ENCODE measurements at places on chromosomes 5 and 9.

- no peak for DNase-seq
These were observed 173.5 kb downstream of the GLIS3 start for GRCh38 chr9:4126184-4126865.

GRCh38 chr5:69105996-69106906 lies 12.4 kb downstream of the SLC30A5 start:
- DNase-seq: no peak

GRCh38 chr9:36543916-36544315 lies 28.8 kb upstream of the MELK start:
- DNase-seq: no peak

DNA sequence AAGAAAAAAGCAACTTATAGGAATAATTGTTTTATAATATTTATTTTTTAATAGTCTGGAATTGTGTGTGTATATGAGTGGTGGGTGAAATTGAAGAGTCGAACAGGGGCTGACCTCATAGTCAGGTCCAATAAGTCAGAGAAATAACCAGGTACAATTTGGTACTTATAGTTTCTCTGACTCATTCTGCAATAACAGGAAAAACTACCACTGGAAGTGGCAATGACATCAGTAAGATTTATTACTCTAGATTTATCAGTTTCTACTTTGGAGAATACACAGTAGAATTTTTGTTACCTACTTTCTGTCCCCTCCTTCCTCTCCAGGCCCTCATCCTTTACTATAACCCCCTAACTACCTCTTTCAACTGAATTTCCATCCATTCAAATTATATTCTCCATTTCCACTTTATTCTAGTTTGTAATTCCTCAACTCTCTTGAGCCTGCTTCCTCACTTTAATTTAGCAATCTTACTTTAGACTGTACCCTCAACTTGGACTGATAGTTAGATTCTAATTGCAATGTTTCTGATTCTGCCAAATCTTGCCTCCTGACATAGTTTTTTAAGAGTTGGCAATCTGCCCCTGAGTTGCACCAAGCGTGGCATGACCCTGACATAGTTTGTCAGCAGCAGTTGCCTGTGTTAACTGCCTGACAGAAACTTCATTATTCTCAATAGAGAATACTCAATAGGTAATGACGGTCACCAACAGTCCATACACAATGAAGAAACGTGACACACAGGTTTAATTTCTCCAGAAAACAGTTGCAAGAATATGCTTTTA lies 475.3 kb upstream of the RIOK2 start:
- DNase-seq: no peak

DNA sequence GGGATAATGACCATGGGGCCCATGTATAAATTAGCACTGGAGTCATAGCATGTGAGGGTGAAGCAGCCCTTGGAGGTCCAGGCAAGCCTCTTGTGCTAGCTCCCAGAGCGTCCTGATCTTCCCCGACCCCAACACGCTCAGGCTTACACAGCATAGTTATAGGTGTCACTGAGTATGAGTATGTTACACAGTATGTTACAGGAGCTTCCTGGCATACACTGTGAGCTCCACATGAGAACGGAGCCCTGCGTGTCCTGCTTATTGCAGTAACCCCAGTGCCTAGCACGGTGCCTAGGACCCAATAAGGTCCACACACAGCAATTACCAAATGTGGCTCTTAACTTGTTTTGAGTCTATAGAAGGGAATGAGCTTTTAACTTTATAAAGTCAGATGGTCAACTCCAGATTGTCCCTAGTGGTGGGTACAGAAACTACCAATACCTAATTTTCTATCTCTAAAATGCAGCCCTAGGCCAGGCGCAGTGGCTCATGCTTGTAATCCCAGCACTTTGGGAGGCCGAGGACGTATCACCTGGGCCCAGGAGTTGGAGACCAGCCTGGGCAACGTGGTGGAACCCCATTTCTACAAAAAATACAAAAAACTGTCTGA lies 64.1 kb downstream of the PLAC8L1 start:
- no peak for DNase-seq

DNA sequence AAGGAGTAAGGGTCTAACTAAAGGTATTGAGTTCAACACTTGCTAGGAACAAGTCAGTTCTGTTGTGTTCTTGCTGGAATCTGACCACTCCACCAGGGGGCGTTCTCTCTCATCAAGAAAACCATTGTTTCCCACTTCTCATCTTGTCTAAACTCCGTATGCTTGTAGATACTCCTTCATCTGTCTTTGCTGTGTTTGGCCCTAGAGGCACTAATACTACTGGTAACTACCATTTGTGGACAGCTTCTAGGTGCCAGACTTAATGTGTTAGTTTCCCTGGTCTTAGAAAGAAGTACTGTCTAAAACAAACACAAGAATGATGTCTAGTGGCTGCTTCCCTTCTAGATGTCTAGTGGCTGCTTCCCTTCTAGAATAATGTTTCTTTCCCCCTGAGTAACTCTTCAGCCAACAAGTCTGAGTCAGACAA lies 18.7 kb upstream of the PTPDC1 start:
- DNase-seq: peak; percentile 83

DNA sequence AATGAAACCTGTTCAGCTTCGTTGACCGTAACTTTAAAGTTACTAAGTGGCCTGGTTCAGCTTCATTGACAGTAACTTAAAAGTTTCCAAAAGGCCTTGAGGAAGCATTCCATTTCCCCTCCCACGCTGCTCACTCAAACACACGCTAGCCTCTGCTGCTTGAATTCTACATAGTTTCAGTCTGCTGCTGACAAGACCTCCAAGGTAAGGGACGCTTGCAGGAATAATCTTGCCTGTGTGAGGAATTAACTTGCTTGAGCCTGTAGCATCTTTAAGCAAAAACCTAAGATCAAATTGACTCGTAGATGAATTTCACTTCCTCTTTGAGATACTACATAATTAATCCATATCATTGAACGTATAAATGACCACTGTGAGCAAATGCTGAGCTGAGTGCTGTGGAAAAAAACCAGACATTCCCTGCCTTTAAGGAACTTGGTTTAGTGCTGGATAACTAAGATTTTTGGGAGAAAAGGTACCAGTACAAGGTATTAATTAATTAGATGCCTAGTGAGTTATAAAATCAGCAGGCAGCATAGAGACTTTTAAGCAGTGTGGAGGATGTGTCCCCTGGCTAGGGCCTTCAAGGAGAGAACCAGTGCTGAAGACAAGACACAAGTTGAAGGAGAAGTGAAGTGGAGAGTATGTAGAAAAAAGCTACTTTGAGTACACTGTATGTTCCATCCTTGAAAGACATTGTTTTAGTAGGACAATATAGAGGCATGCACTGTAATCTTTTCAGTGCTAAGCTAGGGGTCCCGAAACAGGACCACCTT lies 39.2 kb downstream of the GRAMD2B start:
- no peak for DNase-seq

GRCh38 chr5:140220032-140220697 lies 45.2 kb downstream of the CYSTM1 start:
- DNase-seq: no peak

DNA sequence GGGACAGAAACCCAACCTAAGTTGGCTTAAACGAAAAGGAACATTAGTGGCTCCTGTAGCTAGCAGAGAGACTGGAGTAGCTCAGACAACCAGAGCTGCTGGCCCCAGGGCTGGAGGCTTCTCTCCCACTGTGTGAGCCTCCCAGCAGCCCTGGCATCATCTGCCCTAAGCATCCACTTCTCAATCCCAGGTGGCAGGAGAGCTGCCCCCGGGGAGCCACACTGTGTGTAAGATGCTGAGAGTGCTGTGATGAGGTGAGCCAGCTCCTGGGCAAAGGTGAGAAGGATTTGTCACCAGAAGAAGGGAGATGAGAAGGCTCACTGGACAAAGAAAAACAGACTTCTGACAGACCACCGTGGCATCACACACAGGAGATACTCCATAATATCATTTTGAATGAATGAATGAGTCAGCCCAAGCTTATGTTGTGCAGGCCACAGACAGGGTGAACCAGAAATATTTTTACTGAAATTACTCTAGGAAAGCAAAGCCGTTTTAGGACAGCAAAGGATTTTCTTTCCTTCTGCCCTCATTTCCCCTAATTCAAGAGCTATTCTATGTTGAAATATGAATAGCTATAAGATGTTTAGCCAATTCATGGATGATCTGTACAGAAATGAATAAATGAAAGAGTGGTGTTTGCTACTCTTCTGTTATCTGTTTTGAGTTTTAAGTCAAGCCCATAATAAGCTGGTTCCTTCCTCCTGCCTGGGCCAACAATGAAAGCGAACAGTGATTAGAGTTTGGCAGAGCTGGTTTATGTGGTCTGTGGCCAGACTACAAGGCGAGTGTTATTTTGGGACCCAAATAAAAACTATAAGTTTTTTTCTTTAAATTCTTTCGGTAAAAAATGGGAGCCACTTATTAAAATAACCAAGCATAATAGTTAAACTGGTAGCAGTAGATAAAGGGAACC lies 57.4 kb upstream of the ECM2 start:
- DNase-seq: no peak

GRCh38 chr9:36759141-36759540 lies 186.4 kb downstream of the MELK start:
- DNase-seq: no peak

- no peak for DNase-seq
These were observed 353.6 kb downstream of the SLIT3 start for GRCh38 chr5:168947212-168947868.

- no peak for DNase-seq
These were observed 197.7 kb downstream of the PLK2 start for GRCh38 chr5:58262226-58262625.

DNA sequence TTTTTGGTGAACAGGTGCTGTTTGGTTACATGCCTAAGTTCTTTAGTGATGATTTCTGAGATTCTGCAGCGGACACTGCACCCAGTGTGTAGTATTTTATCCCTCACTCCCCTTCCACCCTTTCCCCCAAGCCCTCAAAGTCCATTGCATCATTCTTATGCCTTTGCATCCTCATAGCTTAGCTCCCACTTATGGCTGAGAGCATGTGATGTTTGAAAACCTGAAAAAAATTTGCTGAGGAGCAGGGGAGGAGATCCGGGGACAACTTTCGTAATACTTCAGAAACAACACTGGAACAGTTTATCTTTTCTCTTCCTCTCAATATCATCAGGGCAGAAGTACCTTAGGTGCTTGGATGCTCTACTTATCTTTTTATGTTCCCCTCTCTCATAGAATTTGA lies 226.4 kb downstream of the ADAMTS6 start:
- DNase-seq: no peak

DNA sequence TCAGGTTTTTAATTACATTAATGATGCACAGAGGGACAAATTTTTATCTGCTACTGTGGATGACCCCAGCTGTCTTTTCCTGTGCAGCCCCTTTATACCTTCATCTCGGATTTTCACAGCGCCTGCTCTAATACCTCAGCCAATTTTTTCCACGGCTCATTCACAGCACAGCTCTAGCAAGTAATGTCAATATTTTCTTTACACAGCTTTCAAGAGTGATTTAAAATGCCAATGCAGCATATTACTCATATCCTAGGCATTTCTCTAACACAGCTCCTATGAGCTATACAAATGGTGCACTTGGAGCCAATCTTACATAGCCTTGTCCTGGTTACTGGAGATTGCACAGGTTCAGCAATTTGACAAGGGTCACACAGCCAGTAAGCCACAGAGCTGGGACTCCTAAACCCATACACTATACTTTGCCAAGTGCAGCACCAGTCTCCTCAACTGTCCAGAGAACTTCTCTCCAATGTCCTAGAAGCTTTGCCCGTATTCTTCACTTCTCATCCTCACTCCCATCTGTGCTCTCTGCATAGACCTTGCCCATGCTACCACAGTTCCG lies 661.8 kb downstream of the DTWD2 start:
- no peak for DNase-seq

- DNase-seq: no peak
These were observed 11.7 kb downstream of the NSG2 start for GRCh38 chr5:174057206-174057605.

DNA sequence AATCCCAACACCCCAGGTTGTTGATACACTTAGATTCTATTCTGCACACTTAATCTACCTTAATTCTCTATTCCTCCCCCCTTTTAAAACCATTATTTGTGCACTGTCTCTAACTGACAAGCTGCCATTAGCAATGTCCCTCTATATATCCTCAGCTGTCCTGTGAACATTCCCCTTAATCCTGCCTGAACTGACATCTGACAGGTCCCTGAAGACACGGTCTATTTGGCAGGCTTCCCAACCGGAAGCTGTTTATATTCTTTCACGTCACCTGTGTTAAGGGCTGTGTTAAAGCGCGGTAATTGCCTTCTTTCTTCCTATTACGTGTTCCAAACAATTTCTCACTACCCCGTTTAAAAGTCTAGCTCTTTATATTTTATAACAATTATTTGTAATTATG lies 277.3 kb downstream of the CDH9 start:
- DNase-seq: no peak

DNA sequence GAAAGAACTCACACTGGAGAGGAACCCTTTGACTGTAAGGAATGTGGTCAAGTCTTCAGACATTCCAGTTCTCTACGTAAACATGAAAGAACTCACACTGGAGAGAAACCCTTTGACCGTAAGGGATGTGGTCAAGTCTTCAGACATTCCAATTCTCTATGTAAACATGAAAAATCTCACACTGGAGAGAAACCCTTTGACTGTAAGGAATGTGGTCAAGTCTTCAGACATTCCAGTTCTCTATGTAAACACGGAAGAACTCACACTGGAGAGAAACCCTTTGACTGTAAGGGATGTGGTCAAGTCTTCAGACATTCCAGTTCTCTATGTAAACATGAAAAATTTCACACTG lies 32.6 kb downstream of the MAPK9 start:
- DNase-seq: no peak

DNA sequence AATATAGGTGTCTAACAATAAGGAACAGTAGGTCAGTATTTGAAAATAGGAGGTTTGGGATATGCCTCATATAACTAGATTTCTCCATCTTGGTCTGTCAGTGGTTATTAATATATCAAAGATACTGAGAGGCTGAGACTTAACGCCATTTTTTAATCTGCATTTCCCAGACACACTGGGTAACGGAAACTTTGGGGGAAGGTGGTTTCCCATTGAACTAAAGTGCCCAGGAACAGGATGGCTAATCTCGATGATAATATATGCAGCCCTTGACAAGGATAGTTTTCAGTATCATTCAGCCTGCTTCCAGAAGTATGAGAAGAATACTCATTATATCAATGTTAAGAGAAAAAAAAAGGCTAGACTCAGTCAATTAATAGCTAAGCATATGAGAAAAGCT lies 30.7 kb downstream of the EFNA5 start:
- DNase-seq: no peak

DNA sequence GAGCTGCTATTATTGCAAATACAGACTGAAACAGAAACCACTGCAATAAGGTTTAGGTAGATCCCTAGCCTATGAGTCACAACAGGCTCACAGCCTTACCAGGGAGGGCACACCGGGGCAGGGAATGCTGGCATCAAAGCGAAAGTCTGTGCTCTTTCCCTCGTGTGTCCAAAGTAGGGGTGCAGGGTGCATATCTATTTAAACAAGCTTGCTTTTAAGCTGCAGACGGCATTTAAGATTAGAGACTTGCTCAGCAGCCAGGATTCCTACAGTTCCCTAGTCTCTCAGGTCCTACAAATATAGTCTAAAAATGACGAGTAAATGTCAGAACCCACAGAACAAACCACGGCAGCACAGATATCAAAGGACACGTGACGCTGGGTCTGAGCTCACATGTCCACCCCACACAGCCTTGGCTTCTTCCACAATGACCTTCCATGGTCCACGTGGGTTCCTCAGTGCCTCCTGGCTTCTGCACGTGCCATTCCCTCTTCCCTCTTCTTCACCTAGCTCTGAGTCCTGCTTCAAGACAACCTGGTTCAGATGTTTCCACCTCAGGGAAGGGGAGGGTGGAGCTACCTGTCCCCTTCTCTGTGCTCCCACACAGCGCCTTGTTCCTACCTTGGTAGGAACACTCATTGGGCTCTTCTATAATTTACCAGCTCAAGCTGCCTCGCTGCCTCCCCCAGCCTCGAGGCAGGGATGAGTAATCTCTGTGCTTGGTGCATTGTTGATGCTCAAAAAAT lies 193.2 kb downstream of the MAPKAP1 start:
- DNase-seq: peak; percentile 58

Measured in putamen (tissue), 1 donor.